ENCODE measurements at places on chromosomes 16 and 17. TPM values are rescaled to one million over a fixed set of nuclear protein-coding genes. Genes with fewer than 3 reads are reported as not detected.

Gene TBC1D3
- polyA plus RNA-seq: not detected

- no peak for DNase-seq
Observed at GRCh38 chr16:85998171-85998867, 99.4 kb downstream of the IRF8 start.

GRCh38 chr17:19387921-19388521, 1.0 kb upstream of the MFAP4 start:
- DNase-seq: no peak

Gene OR1A1
- 0.02 TPM for polyA plus RNA-seq

DNA sequence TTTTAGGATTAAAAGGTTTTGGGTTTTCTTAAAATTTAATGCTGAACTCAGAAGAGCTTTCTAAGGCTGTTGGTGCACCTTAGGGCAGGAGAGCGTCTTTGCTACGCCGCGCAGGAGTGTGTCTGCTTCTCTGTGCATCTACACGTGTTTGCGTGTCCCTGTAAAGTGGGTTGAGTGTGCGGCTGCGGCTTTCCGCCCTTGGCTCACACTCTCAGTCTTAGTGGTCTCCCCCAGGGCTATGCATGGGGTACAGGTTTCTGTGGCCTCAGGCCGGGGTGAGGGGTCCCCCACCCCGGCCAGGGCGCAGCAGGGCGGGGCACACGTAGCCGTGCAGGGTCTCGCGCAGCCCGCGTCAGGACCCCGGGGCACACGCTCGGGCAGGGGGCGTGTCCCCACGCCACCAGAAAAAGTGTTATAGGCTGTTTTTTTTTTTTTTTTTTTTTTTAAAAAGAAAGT, 727 bp upstream of the TENT4B start:
- peak; percentile 81 for DNase-seq

DNA sequence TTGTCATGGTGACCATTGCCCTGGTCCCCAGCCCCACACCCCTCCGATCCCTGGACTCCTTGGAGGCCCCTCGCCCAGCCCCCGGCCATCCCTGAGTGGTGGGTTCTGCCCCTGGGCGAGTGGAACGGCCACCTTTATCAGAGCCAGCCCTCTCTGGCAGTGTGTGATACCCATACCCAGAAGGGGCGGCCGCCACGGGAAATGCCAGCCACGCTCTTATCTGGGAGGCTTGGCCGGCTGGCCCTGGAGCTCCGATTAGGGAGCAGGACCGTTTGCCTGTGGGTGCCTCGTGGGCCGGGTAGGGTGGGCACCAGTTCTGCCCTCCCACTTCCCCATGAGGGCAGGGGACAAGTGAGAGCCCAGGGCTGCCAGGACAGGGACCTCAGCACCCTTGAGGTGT, 58.3 kb upstream of the ZC3H18 start:
- no peak for DNase-seq

- no peak for DNase-seq
Observed at GRCh38 chr16:76265434-76266045, 11.7 kb upstream of the CNTNAP4 start.

- no peak for DNase-seq
Observed at GRCh38 chr16:67884-68789, 4.3 kb downstream of the RHBDF1 start.

DNA sequence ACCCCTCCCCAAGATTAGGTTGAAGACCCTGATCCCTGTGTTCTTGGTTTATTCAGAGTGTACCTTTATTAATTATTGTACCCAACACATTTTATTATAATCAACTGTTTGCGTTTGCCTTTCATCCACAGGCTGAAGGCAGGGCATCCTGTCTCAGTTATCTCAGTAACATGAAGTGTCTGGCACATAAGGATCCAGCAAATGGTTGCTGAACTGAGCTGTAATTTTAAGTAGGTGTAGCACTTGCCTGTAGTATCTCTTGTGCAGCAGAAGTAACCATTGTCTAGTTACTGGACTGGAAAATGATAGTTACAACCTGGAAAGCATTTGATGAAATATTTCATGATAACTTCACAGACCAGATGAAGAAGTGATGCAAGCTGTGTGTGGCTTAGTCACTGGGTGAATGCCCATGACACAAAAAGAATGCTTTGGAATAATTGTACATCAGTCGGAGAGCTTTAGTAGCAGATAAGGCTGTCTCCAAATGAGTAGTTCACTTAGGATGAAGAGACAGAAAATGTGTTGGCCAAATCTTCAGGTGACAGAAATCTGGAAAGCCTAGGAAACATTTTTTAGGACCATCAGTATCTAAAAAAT, 56.6 kb downstream of the ESRP2 start:
- DNase-seq: no peak
